EL (cell line): ENCODE measurements at places on chromosomes 1 and 21.
A peak's percentile ranks its signal among the peaks of the same experiment; 100 is the strongest.

DNA sequence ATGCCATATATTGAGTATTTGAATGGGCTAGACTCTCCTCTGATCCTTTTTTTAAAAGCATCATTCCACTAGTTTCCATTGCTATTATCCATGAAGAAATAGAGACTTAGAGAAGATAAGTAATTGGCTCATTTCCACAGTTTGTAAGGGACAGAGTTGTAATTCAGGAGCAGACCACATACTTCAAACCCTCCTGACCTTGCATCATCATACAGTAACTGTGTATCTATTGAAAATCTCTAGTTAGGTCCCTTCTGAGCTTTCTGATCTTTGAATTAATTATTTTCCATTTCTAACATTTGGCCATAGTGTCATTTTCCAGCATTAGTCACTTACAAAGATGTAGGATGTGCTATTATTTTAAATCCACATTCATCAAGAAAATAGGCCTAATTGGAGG is 386.5 kb upstream of the ST6GALNAC5 start:
- DNase-seq, result no peak

DNA sequence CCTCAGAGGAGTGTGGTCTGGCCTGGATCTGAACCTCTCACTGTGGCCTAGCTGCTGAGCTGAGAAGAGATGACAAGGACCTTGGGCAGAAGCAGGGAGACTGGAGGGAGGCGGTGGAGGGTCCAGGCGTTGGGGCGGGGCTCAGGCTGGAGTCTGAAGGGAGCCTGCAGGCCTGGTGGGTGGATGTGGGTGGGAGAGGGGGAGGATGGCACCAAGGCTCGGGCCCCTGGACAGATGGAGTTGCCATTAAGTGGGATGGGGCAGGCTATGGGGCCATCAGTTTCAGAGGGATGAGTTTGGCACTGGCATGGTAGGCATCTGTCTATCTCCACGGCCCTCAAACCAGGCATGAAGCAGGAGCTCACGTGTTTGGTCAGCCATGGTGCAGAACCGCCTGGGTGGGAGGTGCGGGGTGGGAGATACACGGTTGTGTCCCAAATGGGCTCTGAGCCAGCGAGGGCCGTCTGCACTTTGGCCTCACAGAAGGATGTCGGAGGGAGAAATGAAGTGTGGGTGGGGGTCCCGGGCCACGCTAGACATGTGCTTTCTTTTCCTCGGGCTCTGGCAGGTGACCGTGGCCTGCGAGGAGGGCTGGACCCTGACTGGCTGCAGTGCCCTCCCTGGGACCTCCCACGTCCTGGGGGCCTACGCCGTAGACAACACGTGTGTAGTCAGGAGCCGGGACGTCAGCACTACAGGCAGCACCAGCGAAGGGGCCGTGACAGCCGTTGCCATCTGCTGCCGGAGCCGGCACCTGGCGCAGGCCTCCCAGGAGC is 23.6 kb downstream of the PCSK9 start:
- no peak for DNase-seq

DNA sequence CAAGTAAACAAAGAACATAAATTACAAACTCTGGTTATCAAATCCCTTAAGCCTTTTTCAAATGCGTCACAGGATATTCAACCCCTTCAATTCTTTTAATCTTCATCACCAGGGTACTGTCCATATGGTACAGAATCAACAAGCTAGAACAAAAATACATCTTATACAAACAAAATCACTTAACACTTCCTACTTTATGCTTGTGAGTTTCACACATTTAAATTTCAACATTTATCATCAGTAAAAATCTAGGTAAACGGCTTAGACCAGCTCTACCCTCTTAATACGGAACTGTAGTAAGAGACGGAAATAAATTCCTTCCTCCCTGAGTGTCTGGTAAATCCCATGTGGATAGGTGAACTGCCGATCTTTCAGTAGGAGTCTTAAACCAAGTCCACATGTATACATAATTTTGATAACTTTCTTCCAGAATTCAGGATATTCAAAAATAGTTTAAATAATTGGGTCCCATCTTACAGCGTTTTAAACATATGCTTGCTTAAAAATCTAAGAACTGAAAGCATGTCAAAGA is 1.0 kb downstream of the CCDC181 start:
- no peak for DNase-seq

DNA sequence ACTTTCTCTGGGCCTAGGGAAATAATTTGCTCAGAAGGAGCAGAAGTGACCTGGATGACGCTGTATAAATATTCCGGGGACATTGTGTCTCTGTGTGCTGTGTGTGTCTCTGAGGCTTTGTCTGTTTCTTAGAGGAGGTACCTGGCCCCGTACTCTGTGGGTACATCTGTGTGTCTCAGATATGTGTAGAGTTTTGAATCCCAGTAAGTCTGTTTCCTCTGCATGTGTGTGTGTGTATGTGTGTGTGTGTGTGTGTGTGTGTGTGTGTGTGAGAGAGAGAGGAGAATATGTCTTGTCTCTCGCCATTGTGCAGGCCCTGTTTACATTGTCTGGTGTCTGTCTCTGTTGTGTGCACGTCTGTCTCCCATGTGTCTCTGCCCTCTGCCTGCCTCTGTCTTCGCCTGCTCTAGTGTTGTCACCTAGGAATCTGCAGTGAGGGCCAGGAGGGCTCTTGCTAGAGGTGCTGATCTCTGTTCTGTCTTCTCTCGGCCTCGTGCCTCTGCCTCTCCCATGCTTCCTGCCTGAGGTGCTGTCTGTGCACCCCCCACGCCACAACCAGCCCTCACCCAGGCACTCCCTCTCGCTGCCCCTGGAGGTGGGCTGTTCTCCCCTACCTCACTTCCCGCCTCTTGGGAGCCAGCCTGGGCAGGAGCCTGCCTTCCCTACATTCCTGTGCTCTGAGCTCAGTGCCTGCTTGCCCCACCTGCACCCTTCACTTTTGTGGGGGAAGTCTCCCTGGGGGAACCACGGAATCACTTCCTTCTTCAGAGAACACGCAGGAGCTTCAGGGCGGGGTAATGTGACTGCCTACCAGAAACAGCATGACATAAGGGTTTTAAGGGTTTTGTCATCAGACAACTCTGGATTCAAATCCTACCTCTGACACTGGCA is 5.9 kb downstream of the MAP7D1 start:
- DNase-seq, result peak; percentile 49

DNA sequence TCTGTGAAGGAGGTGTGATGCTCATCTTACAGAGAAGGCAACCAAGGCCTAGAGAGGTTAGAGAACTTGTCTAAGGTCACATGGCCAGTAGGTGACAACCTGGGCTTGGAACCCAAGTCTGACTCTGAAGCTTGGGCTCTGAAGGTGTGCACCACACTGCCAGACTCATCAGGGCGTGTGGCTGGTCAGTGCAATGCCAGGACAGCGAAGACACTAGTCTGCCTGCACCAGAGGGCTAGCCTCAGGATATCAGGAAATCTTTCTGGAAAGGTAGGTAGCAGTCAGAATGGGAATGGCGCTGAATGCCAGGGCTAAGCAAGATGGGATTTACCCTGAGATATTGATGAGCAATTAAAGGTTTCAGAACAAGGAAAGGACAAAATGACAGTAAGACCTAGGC is 34.9 kb downstream of the ELK4 start:
- DNase-seq, result no peak

DNA sequence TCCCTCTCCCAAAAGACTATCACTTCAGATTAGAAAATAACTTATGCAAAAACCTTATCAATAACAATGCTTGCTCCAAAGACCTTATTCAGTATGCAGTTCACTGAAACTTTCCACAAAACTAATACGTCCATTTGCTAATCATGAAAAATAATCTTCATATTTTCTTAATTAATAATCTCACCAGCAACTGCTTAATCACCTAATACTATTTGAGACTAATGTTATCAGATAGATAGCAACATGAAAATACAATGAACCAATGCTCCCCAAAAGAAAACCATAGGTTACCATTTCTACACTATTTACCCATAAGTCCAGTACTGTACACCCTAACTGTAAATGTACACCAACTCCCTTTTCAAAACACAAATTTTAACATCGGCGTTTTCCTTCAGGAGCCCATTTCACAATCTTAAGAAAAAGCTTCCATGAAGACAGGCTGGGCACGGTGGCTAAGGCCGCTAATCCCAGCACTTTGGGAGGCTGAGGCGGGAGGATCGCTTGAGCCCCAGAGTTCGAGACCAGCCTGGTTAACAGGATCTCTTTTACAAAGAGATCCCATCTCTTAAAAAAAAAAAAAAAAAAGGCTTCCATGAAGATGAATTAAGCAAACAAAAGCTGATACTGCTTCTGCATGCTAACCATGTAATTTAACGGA is 1.7 kb downstream of the GNB1 start:
- no peak for DNase-seq

DNA sequence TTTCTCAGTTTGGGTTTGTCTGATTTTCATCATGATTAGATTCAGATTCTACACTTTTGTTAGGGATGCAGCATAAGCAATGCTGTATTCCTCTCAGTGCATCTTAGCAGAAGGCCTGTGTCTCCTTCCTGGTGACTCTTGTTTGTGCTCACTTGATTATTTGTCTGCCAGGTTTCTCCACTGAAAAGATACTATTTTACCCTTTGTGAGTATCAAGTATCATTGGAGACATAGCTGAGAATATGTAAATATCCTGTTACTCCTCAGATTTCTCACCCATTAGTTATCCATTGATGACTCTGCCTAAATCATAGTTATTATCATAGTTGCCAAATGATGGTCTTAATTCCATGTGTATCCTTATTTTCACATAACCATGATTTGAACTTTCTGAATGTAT is 148.5 kb downstream of the POU2F1 start:
- no peak for DNase-seq

GRCh38 chr1:89425056-89425455 is 61.2 kb downstream of the GBP6 start:
- DNase-seq, result no peak

GRCh38 chr1:25028907-25029599 is 99.0 kb upstream of the RUNX3 start:
- DNase-seq, result no peak

DNA sequence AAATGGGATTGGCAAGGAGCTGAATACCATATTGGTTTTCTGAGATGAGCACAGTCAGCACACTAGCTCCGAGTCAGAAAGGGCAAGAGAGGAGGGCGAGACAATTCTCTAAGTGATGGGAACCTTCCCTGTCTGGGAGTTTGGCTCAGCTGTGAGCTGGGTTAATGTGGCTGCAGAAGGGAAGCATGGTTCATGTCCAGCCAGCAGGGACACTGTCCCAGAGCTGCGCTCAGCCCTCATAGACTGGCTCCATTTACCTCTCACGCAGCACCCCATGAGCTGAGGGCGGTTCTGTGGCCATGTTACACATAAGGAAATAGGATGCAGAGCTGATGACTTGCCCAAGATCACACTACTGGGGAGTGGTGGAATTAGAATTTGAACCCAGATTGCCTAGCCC is 15.7 kb upstream of the CPT2 start:
- DNase-seq, result no peak

- peak; percentile 56 for DNase-seq
These were observed 509.4 kb downstream of the SMYD3 start for GRCh38 chr1:245997471-245998258.

DNA sequence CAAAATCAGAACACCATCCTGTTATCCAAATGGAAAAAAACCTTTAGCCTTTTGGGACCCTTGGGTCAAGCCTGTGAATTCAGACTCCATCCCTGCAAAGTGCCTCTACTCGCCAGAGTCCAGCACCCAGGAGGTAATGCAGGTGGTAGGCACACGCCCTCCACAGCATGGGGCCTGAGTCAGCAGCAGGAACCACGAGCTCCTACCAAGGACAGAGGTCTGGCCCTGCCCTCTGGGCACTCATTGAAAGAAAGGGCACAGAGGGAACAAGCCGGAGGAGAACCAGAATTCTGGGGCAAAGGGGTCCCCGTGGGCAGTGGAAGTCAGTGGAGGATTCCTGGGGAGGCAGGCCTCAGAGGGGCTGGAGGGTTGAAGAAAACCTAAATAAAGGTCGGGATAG is 438.1 kb downstream of the NPHP4 start:
- DNase-seq, result no peak

DNA sequence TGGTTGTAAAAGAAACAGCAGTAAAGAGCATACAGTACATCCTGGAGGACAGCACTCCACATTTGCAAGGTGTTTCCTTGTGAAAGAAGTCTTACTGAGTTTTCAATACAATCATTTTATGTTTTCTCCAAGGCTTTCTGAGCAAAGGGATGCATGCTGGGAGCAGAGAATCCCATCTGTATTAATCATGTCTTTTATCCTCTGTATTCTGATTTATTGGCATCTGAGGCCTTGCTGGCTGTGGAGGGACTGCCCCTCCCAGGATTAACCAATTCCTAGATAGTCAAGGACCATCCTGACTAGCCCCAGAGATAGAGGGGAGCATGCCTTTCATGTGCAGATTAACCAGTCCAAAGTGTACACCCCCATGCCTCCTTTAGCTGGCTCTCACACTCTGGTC is 476.3 kb downstream of the SIPA1L2 start:
- no peak for DNase-seq

DNA sequence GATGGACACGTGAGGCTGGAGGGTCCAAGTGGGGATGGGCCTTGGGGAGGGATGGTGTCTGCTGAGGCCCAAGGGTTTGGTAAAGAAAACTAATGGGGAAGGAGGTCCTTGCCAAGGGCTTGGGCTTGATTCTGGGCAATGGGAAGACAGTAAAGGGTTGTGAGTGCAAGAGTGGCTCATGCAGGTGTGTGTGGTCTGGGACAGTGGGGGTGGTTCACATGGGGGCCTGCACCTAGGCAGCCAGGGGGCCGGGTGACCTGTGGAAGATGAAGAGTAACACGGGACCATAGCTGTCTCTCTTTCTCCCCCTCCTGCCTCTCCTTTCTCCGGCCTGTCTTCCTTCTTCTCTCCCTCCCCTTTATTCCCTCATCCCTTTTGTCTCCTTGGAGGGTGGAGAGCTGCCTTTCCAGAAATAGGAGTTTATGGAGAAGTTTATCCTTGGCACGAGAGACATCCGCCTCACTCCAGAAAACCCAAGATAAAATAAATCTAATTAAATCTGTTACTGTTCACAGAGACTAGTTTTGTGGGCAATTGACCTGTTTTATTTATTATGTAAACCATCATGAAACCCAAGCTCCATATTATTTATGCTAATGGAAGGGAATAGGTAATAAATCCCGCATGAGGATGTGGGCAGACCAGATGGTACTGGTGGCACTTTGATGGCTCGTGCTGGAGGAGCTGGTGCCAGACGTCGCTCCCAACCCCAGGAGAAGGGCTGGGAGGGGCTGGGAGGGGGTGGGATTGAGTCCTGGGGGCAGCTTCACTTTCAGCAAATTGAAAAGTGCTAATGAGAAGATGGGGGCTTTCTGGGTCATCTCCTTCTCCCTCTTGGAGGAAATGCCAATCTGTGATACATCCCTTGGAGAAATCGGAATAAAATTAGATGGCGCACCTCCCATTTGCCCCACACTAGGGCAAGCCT is 272.9 kb upstream of the CSF3R start:
- DNase-seq, result no peak

GRCh38 chr1:6815726-6816125 is 30.5 kb downstream of the CAMTA1 start:
- DNase-seq, result no peak

GRCh38 chr1:181430015-181430885 is 53.1 kb upstream of the CACNA1E start:
- DNase-seq, result no peak

- DNase-seq, result peak; percentile 47
These were observed 283.5 kb downstream of the S1PR1 start for GRCh38 chr1:101520302-101520701.

- peak; percentile 88 for DNase-seq
These were observed 8.7 kb downstream of the CAPN2 start for GRCh38 chr1:223720971-223721591.

GRCh38 chr1:247453245-247453644 is 4.7 kb downstream of the OR2B11 start:
- no peak for DNase-seq
